ENCODE measurements at places on chromosomes 11 and 22. TPM values are rescaled to one million over a fixed set of nuclear protein-coding genes. Genes with fewer than 3 reads are reported as not detected.

Gene TSSK2
- total RNA-seq: not detected

Gene MFRP
- not detected for total RNA-seq

Gene TRPM5
- not detected for total RNA-seq

DNA sequence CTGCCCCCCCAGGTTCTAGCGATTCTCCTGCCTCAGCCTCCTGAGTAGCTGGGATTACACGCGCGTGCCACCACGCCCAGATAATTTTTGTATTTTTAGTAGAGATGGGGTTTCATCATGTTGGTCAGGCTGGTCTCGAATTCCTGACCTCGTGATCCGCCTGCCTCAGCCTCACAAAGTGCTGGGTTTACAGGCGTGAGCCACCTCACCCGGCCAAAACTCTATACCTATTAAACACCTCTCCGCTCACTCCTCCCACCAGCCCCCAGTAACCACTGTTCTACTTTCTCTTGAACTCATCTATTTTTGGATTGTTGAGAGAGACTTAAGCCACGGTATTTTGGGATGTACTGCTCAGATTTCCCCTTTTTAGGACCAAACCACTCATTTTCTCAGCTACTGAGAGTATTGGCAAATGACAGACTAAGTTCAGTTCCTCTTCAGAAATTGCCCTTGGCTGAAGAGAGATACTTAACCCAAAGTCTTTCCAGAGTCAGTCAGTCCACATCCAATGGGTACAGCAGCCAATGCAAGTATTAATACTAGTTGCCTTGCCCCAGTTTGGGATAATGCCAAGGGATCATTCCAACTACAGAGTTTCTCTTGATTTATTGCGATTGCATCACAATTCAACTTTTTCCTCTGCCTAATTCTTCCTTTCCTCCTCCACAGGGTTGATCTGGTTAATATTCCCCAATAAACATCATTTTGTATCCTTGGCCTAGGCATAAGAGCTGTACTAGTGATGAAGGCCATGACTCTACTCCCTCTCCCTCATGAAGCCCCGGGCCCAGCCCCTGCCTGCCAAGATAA lies 36.8 kb upstream of the CSTF3 start:
- no peak for DNase-seq

GRCh38 chr11:5575152-5575551 lies 5.5 kb upstream of the OR52B6 start:
- no peak for DNase-seq

GRCh38 chr11:43555816-43556611 lies 124.5 kb upstream of the HSD17B12 start:
- DNase-seq: no peak

DNA sequence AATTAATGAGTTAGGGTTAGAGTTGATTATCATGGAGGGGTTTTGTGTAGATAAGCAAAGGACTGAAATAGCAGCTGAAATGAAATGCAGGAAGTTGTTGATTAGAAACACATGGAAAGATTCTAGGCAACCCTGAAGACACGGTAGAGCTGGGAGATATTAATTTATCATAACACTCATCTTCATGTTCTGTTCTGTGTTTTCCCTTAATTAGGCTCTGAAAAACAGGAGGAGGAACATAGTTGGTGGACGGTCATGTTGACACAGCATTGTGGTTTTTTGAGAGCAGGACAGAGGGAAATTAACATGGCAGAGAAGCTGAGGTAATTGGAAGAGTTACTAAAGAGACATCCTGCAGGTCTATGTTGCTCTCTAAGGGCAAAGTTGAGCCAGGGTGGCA lies 138.8 kb upstream of the UBASH3B start:
- DNase-seq: no peak

DNA sequence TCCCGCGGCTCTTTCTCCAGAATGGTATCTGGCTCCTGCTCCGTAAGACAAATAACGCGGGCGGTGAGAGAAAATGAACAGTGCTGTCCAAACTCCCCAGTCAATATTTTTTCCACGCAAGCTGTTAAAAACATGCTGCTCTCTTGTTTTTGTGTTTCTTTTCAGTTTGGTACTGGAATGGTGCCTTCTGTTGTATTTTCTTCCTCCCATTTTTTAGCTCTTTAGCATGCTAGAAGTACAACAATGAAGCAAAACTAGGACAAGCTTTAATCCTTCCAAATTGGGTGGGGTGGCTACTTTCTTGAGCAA lies 599 bp upstream of the PPP2R1B start:
- peak; percentile 36 for DNase-seq

DNA sequence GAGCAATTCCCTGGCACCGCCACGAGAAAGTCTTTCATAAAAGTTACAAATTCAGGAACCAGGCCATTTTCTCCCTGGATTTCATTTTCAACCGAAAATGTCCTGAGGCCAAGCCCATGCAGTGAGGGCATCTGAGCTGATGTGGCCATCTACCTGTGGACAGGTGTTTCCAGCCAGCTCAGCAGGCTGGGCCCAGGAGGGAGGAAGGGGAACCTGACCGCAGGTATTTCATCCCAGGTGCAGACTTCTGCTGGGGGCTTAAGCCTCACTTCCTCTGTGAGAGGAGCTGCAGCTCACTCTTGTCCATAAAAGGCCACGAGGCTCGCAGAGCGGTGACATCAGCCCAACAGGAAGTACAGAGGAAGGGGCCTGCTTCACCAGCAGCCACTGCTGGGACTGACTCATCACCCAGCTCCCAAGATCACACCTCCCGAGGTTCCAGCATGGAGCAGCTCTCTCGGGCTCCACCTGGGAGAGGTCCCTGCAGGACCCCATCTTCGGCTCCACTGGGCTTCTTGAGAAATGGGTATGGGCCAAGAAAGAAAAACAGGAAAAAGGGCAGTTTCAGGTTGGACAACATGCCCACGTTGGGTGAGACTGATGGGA lies 56.4 kb downstream of the MYH9 start:
- DNase-seq: peak; percentile 75

- no peak for DNase-seq
These were observed 1.6 kb upstream of the MAPK12 start for GRCh38 chr22:50262973-50263617.

DNA sequence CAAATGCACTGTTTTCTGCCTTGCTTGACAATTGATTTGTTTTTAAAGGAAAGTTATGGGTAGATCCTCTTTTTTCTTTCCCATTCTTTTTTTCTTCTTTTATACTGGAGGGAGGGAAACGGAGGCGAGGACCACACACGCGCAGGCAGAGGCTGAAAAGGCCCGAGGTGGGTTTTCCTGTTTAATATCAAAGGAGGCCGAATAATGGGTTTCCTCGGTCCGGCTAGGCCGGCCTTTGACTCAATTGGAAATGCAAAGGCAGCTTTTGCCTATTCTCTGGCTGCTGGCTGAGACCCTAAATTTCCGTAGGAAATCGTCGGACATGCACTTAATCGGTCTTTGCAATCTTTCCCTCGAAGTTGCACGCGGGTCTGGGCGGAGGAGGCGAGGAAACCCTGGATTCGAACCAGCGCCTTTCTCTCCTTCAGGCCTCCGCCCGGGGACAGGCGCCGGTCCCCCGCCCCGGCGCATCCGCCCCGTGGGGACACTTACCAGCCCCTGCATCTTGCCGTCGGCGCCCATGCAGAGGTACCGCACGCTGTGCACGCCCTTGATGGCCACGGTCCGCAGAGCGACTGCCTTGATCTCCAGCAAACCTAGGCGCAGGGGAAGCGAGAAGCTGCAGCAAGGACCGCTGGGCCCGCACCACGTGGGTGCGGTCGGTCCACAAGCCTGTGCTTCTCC lies 911 bp downstream of the FGF19 start:
- DNase-seq: no peak

GRCh38 chr22:30909306-30909705 lies 59.3 kb downstream of the MORC2 start:
- DNase-seq: no peak
